Uterus (tissue), 4 donors: ENCODE measurements at places on chromosomes 6 and 20. TPM values are rescaled to one million over a fixed set of nuclear protein-coding genes. Genes with fewer than 3 reads are reported as not detected.

GRCh38 chr6:157879034-157879872, 56.2 kb downstream of the SNX9 start:
- H3K4me1 ChIP-seq, result no peaks in the 10 kb centered on the region
- no peak for DNase-seq
- H3K4me3 ChIP-seq, result no peak overlapping the region
- H3K36me3 ChIP-seq, result no peaks in the 10 kb centered on the region
- H3K27me3 ChIP-seq, result no peaks in the 10 kb centered on the region
- H3K27ac ChIP-seq, result no peak overlapping the region

DNA sequence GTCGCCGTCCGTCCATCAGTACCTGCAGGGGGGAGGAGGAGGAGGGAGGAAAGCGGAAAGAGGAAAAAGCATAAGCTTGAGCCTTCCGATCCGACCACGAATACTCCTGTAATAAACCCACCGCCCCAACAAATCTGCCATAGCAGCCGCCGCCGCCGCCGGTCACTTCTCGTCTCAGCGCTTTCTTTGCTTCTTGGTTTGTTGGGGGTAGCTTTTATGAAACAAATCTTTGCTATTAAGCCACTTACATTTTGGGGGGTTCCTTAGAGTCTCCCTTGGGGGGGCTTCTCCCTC, 277 bp downstream of the ADGRB3 start:
- no peak for DNase-seq
- no peaks in the 10 kb centered on the region for H3K36me3 ChIP-seq
- H3K4me1 ChIP-seq, result no peaks in the 10 kb centered on the region
- peak overlapping the region; percentile 70 for H3K4me3 ChIP-seq
- no peaks in the 10 kb centered on the region for H3K27me3 ChIP-seq

DNA sequence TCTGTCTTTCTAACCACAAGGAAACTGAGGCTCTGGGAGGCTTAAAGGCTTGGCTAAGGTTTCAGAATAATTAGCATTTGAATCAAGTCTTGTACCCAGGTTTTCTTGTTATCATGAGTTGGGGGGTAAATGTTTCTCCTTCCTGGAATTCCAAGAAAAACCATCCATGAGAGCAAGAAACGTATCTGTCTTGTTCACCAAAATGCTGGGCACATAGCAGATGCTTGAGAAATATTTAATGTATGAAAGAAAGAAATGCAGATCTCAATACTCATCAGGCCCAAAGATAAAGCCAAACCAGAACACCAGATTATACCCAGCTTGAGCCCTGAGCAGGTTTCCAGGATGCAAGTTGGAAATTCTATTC, 164.6 kb downstream of the CLIC5 start:
- no peak overlapping the region for H3K27ac ChIP-seq
- no peaks in the 10 kb centered on the region for H3K27me3 ChIP-seq
- no peaks in the 10 kb centered on the region for H3K36me3 ChIP-seq
- no peaks in the 10 kb centered on the region for H3K4me1 ChIP-seq

DNA sequence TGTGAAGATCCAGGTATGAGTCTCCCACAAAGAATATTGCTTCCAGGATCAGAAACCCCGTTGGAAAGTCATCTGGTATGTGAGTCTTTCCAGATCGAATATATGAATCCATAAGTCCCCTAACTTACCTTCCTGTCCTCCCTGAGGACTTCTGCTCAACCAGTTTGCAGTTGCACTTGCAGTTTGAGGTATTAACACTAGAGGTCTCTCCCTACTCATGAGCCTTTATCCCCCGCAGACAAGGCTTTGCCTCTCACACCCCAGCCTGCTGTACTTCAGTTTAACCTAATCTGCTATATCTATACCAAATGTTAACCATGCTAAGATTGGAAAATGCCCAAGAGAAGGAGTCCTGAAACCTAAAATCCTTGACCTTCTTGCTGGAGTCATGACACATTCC, 135.3 kb upstream of the DEFB112 start:
- no peaks in the 10 kb centered on the region for H3K27me3 ChIP-seq
- H3K4me1 ChIP-seq, result no peaks in the 10 kb centered on the region
- H3K36me3 ChIP-seq, result peaks cover 3% of the 10 kb centered on the region
- no peak for DNase-seq

The LAMA4 gene
- 243 TPM for total RNA-seq

DNA sequence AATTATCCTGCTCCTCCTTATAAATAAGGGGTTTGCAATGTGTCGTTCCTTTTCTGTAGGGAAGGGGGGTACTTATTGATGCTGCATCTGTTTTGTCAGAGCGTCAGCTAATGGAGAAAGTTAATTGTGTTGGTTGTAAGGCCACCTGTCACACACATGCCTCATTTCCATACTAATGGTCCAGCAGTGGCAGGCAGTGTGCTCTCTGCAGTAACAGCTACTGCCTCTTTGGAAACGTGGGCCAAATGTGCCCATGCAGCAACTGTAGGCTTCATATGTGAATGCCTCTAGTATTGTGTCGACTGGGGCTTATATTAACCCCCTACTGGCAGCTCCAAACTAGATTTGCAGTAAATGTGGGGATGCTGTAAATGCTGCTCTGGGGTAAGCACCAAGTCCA, 56.3 kb upstream of the OLIG3 start:
- H3K4me3 ChIP-seq, result no peak overlapping the region
- H3K27me3 ChIP-seq, result no peaks in the 10 kb centered on the region
- no peak overlapping the region for H3K27ac ChIP-seq
- no peaks in the 10 kb centered on the region for H3K4me1 ChIP-seq

DNA sequence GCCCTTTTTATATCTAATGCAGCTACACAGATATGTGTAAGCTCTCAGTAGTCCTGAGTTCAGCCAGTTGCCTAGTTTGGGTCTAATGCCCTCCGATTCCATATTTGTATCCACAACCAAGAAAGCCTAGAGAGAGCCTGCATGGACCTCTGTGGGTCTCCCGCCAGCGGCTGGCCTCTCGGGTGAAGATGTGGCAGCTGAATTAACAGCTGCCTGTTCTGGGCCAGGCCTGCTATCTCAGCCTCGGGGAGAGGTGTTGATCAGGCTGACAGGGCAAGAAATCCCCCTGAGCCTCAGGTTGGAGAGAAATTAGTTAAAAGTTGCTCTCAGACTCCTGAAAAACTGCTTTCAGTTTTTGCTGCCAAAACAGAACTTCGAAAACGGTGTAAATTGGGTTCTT, 19.8 kb downstream of the PTK7 start:
- H3K36me3 ChIP-seq, result no peaks in the 10 kb centered on the region
- no peak overlapping the region for H3K4me3 ChIP-seq
- DNase-seq, result no peak
- H3K4me1 ChIP-seq, result peaks cover 17% of the 10 kb centered on the region
- no peaks in the 10 kb centered on the region for H3K27me3 ChIP-seq

The KHDC1 gene
- 4.8 TPM for total RNA-seq

GRCh38 chr6:91822581-91822980, 1235.7 kb upstream of the MAP3K7 start:
- no peaks in the 10 kb centered on the region for H3K4me1 ChIP-seq
- H3K27ac ChIP-seq, result no peak overlapping the region
- H3K36me3 ChIP-seq, result no peaks in the 10 kb centered on the region
- no peaks in the 10 kb centered on the region for H3K27me3 ChIP-seq
- no peak for DNase-seq

DNA sequence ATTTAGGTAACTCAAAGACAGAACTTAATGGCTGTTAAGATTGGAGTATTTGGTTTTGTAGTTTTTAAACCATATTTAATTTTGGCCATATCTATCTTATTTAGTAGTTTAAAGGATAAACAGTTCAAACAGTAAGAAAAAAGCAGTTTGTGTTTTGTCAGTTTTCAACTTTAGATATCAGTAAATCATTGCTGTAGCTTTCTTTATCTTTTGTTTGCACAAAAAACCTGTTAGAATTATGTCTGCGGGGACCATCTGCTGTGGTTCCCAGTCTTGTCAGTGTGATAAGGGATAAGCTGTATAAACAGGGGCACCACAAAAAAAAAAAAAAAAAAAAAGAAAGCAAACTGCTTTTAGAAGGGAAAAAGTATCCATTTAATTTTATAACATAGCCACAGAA, 40.9 kb downstream of the CDKAL1 start:
- DNase-seq, result no peak
- no peak overlapping the region for H3K27ac ChIP-seq
- no peaks in the 10 kb centered on the region for H3K36me3 ChIP-seq
- no peaks in the 10 kb centered on the region for H3K4me1 ChIP-seq
- H3K27me3 ChIP-seq, result no peaks in the 10 kb centered on the region
- H3K4me3 ChIP-seq, result no peak overlapping the region

GRCh38 chr20:1225263-1225782, 521 bp upstream of the RAD21L1 start:
- DNase-seq, result no peak
- H3K4me3 ChIP-seq, result peak overlapping the region; percentile 28
- H3K27ac ChIP-seq, result no peak overlapping the region
- peaks cover 14% of the 10 kb centered on the region for H3K4me1 ChIP-seq
- H3K36me3 ChIP-seq, result no peaks in the 10 kb centered on the region

The RAB32 gene
- 19.1 TPM for total RNA-seq

The PAK5 gene
- total RNA-seq, result not detected

- DNase-seq, result no peak
- H3K4me3 ChIP-seq, result no peak overlapping the region
- H3K27ac ChIP-seq, result no peak overlapping the region
- no peaks in the 10 kb centered on the region for H3K4me1 ChIP-seq
- H3K36me3 ChIP-seq, result no peaks in the 10 kb centered on the region
These were observed 16.8 kb upstream of the UNC93A start for GRCh38 chr6:167274270-167274669.
